IMR-90 (cell line): ENCODE measurements at places on chromosomes 6 and 20. TPM values are rescaled to one million over a fixed set of nuclear protein-coding genes. Genes with fewer than 3 reads are reported as not detected.

Gene RBCK1
- 29.2 and 29.9 TPM in 2 replicates for total RNA-seq

Gene MAPK13
- total RNA-seq, result 1.9 and 2.0 TPM in 2 replicates

Gene EPHA7
- total RNA-seq, result not detected in 2 replicates

Gene HRH3
- total RNA-seq, result not detected in 2 replicates

Gene PDE7B
- 12.4 and 15.6 TPM in 2 replicates for total RNA-seq

Gene C6orf132
- 0.72 and 1.1 TPM in 2 replicates for total RNA-seq

DNA sequence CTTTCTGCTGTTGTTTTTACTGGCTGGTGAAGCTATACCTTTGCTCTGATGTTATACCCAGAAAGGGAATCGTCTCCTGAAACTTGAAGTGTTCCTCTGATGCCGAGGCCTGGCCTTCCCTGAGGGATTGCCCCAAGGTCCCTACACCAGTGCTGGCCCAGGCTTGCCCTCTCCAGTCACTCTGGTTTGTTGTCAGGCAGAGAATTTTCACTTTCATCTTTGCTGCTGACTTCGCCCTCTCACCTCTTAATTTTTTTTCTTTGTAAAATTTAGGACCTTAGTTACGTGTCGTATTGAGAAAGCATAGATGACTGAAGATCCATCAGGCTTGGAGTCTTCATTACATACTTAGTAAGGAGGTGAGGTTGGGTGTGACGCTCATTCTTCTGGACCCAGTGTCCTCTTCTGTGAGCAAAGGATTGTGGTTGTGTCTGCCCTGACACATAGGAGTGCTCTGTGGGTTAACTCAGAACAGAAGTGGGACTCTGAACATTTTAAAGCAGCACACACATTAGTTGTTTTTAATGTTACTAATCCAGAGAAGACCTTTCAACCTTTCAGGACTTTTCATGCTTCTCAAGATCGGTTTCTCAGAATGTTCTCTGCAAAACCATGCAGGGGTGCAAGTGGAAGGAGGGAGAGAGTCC lies 45.4 kb downstream of the TULP4 start:
- DNase-seq, result no peak

GRCh38 chr20:46062151-46062550 lies 27.6 kb downstream of the NCOA5 start:
- DNase-seq, result no peak

DNA sequence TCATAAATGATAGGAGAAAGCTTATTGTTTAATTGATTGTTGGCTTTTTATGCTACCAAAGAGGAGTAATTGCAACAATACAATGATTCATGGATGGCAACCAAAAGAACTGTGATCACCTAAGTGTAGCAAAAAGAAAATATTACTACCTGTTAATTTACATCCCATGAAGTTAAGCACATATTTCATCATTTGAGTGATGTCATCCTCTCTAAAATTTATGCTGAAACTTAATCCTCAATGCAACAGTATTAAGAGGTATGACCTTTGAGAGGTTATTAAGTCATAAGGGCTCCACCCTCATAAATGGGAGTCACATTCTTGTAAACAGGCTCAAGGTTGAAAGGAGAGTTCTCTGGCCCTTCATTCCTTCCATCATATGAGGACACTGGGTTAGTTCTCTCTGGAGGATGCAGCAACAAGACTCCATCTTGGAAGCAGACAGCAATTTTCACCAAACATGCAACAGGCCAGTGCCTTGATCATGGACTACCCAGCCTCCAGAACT lies 190.6 kb upstream of the GRIK2 start:
- no peak for DNase-seq

GRCh38 chr6:7922596-7922995 lies 12.0 kb upstream of the TXNDC5 start:
- peak; percentile 37 for DNase-seq

DNA sequence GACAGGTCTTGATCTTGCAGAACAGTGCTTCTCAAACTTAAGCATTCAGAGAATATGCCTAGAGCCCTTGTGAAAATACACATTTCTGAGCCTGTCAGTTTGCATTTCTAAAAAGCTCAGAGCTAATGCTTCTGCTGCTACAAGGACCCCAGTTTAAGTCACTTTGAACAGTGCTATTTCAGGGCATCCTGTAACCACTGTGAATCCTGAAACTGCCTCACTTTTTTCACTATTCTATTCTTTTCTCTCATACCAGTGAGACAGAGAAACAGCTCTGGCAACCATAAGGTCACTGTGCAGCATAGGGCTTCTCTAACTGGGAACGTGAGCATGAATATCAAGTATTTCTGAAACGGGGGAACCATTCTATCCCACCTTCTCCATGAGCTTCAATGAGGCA lies 51.2 kb downstream of the LGSN start:
- no peak for DNase-seq

DNA sequence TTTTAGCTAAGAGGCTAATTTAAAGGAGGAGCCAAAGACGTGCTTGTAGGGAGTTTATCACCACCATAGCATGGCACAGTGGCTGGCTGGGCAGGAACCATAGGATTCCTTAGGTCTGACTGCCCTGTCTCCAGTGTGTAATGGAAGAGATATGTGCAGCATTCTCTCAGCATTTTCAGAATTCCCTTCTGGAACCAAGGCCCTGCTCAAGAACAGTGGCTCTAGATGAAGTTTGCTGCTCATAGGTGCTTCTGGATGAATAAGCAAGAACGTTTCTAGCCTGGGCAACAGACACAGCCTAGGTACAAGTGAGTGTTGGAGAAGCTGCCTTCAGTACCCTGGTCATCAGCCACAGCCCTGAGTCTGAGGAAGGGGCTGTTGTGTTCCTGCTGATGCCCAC lies 69.1 kb downstream of the LCA5 start:
- peak; percentile 34 for DNase-seq

GRCh38 chr6:30147096-30147495 lies 11.2 kb downstream of the TRIM40 start:
- no peak for DNase-seq

GRCh38 chr6:140858381-140858971 lies 1274.2 kb upstream of the GJE1 start:
- DNase-seq, result peak; percentile 52

DNA sequence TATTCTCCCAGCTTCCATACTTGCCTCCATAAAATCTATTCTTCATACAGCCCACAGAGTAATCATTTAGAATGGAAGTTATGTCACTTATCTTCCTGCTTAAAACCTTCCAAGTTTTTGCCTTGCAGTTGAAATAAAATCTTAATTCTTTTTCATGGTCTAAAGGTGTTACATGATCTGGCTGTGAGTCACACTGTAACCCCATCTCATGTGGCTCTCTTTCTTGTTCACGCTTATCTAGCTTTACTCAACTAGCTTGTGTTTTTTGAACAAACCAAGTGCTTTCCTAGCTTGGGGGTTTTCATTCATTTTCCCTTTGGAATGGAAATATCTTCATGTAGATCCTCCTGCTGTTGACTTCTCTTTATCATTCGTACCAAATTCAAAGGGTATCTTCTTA lies 23.6 kb upstream of the THEMIS start:
- DNase-seq, result peak; percentile 8

GRCh38 chr6:169904051-169904922 lies 152.9 kb downstream of the ERMARD start:
- DNase-seq, result no peak

DNA sequence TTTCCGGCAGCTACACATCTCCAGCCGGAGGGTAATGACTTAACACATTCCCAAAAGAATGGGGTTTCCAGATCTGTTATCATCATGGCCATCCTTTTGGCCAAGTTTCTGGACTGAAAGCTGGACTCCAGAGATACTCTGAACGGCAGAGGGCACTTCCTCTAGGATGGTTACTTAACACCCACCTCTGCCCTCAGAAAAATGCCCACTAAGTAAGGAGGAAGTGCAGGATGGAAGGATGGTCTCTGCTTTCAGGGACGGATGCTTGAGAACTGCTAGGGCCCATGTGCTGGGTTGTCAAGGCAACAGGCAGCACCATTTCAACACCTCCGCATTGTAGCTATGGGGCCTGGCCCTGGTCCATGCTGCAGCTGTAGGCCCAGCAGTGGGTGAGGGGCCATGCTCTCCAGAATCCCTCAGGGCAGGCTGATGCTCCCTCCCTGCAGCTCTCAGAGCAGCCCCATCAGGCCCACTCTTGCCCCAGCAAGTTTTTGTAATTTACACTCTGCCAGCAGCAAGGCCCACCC lies 16.5 kb upstream of the TGM3 start:
- DNase-seq, result no peak

DNA sequence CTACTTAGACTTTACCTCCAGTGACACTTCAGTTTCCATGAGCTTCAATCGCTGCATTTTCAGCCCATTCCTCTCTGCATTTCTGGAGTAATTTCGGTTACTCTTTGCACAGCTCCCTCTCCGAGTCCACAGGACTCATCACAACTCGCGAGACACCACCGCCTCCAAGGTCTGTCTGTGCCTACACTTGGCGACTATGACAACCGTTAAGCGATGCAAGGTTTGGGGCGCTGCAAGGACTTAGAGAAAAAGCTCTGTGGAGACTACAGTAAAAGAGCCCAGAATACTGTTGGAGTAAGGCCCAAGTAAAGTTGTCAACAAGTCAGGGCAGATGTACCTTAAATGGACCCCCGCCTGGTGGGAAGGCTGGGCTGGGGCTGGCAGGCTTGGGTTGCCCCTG lies 95.7 kb upstream of the RPS6KA2 start:
- no peak for DNase-seq

GRCh38 chr6:111011360-111012142 lies 29.7 kb downstream of the RPF2 start:
- peak; percentile 55 for DNase-seq

DNA sequence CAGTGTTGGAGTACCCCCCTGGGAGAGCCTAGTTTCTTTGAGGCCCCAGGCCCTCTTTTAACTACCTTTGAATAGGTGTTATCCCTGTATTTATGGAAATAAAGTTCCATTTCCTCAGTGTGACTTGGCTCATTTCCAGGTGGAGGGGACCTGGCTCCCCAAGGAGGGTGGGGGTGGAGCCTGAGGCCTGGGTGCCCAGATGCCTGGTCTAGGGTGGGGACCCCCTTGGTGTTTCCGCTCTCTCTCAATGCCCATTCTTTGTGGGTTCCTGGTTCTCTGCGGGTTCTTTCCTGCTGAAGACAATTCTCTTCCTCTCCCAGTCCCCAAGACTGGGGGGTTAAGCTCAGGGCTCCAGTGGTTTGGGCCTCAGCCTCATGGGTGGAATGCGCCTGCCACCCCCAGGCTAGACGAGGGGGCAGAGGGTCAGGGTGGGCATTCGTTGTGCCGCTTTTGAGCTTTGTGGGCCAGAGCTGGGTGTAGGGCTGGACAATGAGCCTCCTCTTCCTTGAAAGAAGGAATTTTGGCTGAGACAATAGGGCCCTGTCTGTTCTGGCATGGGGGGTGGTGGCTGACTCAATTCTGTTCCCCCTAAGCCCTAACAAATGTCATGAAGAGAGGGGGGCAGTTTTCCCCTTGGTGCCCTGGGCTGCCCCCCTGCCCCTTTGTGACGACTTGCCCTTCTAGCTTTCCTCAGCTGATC lies 686 bp upstream of the EGFL8 start:
- DNase-seq, result no peak

DNA sequence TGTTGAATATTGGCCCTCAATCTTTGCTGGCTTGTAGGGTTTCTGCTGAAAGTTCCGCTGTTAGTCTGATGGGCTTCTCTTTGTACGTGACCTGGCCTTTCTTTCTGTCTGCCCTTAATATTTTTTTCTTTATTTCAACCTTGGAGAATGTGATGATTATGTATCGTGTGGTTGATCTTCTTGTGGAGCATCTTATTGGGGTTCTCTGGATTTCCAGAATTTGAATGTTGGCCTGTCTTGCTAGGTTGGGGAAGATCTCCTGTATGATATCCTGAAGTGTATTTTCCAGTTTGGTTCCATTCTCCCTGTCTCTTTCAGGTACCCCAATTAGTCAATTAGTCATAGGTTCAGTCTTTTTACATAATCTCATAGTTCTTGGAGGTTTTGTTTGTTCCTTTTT lies 22.6 kb upstream of the MOXD1 start:
- DNase-seq, result no peak

DNA sequence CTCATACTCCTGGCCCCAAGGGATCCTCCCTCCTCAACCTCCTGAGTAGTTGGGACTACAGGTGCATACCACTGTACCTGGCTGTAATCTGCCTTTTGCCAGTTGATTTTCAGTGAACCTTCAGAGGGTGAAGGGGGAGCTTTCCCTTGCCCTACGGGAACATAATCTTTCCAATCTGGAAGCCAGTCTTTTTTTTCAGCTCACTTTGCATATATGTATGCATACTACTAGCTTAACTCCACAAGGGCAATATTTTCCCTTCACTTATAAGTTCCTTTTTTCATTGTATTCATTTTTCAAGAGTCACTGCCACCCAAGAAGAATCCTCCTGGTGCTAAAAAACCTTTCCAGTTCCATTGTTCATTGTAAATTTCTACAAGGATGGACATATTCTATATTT lies 53.4 kb upstream of the GCM1 start:
- no peak for DNase-seq

DNA sequence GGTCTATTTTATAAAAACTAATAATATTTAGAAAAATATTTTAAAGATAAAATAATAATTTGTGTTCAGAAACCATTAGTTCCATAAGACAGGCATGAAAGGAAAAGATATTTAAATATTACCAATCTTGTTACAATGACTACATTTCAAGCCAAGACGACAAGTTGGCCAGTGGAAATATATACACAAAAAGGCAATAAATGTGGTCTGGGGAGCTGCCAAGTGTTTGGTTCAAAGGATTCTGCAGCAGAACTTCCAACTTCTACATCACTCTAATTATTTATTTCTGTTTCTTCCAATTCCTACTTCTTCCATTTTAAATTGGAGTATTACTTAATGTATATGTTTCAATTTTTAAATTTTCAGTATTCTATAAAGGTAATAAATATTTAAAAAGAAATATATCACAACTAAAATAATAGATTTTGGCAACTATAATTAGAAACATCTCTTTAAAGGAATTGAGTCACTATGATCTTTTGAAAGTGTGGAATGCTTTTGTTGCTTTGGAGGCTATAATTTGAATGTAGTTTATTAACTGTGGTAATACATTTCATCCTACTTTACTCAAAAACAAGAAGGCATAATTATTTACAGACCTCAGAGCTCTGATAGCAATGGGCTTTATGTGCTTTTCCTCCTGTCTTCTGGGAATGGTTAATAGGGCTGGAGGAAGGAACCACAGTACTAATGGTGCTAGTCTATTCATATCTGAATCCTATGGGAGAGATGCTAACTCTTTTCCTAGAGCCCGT lies 129.7 kb upstream of the FAM184A start:
- DNase-seq, result peak; percentile 66

DNA sequence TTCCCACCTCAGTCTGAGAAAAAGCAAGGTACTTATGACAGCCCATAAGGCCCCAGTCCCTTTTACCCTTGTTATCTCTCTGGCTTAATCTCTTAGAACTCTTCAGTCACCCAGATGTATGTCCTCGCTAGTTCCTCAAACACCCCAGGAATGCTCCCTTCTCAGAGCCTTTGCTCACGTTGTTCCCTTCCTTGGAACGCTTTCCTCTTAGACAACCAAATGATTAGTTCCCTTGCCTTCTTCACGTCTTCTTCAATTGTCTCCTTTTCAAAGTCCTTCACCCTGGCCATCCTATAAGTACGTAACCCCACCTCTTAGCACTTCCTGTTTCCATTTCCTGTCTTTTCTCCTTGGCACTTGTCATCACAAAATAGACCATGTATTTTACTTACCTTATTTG lies 1.1 kb upstream of the APOBEC2 start:
- no peak for DNase-seq

- no peak for DNase-seq
These were observed 8.0 kb downstream of the SLC12A5 start for GRCh38 chr20:46037036-46037435.
